ENCODE measurements at places on chromosomes 5 and 9.

- no peak for DNase-seq
Observed at GRCh38 chr9:89888677-89889076, 283.9 kb downstream of the GADD45G start.

GRCh38 chr9:128293091-128293490 is 17.0 kb downstream of the SWI5 start:
- DNase-seq, result no peak

GRCh38 chr5:175305251-175305650 is 138.7 kb downstream of the DRD1 start:
- no peak for DNase-seq

DNA sequence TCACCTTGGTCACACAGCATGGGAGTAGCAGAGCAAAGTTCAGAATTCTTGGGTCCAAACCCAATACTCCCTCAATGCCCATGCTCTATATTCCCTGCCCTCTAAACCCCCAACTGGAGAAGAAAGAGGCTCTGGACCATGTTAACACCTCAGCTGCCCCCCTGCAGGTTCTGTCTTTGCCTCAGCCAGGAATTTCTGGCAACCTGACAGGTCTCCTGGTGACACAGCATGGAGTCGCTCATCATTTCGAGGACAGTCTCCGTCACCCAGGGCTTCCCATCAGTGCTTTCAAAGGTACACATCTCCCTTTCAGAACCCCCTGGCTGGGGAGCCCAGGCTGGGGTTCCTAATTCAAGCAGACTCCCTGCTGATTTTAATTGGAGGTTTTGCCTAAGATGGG is 189.5 kb downstream of the BRINP1 start:
- no peak for DNase-seq

DNA sequence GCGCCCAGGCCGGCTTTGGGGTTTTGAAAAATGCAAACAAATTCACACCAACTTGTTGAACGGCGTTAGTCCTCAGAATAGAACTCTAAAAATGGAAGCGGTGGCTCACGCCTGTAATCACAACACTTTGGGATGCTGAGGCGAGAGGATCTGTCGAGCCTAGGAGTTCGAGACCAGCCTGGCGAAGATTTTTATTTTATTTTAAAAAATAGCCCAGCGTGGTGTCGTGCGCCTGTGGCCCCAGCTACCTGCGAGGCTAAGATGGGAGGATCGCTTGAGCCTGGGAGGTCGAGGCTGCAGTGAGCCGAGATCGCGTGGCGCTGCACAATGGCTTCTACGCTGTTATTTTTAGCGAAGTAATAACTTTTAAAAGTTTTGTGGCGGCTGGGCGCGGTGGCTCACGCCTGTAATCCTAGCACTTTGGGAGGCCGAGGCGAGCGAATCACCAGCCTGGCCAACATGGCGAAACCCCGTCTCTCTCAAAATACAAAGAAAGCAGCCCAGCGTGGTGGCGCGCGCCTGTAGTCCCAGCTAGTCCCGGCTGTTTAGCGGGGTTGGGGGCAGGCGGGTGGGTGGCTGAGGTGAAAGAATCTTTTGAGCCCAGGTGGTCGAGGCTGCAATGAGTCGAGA is 694 bp upstream of the PLIN2 start:
- DNase-seq, result no peak

- no peak for DNase-seq
Observed at GRCh38 chr5:156892864-156893263, 42.8 kb downstream of the PPP1R2B start.

DNA sequence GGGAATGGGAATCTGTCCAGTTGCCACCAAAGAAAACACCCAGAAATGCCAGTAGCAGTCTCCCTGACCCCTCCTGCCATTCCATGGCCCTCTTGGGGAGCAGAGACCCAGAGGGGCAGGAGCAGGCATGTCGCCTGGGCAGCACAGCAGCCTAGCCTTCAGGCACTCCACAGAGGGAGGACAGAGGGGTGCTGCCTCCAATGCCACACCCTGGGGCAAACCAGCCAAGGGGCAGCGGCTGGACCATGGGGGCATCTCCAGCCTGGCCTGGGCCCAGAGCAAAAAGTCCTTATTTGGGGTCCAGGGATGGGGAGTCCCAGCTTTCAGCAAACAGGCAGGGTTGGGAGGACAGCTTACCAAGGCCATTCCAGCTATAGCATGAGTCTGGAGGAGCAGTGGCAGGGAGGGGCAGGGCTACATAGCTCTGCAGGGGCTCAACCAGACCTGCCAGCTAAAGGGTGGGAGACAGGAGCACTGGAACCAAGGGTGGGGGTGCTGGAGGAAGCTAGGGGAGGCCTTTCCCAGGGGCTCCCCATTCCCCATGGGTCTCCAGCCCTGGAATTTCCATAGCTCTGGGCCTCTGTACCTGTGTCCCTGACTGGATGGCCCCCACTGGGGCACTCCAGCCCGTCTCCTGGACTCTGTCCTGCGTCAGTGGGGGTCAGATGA is 6.7 kb downstream of the BRD3 start:
- no peak for DNase-seq

DNA sequence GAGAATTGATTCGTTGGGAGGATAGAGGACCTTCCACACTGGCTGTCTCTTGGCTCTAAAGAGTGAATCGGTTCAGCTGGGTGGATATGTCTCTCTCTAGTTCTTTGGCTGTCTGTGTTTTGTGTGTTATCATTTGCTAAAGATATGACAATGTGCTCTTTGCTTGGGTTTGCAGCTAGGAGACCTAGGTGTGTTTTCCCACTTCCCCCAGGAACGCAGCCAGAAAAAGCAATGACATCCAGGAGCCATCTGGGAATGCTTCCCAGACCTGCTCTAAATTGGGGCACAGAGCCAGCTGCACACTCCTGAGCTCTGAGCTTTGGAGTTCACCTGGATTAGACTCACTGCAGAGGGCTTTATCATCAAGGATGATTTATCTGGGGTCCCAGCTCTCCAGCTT is 12.8 kb upstream of the PDZD2 start:
- no peak for DNase-seq

DNA sequence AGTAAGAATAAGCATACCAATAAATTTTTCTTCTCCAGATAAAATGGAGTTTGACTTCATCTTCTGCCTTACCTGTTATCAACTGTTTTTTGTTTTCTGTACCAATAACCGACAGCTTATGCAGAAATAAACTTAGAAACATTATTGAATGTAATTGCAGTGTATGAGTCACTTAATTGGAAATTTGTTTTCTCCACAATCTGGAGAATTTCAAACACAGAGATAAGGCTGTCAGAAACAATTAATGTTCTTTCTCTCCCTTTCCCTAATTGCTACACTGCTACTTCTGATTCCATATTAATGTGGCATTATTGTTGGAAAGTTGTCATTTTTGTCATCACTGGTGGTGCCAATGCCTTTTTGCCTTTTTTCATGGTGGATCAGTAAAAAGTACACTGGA is 180.3 kb downstream of the SLCO4C1 start:
- DNase-seq, result no peak

DNA sequence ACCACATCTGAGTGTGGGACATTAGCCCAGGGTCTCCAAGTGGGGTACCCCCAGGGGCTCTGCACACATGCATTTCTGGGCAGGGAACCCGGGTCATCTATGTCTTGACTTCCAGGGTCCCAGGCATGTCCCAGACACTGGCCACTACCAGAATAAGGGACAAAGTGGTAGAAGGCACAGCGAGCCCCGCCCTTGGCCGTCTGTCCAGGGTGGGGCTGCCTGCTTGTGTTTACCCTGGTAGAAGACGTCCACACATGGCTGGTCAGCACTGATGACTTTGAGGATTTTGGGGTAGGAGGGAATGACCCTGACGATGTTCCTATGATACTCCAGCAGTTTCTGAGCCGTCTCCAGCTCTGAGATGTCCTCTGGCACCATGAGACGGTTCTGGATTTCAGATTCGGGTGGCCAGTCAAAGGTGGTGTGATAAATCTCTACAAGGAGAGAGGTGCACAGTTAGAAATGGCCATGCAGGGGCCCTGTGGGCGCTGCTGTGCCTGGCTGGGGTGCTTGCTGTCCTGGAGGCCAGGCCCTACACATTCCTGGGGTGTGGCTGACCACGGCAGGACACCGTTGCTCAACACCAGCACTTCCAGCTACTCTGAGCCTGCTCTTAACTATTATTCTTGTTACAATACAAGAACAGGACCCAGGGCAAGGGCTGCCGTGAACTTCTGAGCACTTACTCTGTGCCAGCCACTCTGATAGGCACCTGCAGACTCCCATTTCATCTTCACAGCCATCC is 51.3 kb downstream of the AK8 start:
- no peak for DNase-seq

DNA sequence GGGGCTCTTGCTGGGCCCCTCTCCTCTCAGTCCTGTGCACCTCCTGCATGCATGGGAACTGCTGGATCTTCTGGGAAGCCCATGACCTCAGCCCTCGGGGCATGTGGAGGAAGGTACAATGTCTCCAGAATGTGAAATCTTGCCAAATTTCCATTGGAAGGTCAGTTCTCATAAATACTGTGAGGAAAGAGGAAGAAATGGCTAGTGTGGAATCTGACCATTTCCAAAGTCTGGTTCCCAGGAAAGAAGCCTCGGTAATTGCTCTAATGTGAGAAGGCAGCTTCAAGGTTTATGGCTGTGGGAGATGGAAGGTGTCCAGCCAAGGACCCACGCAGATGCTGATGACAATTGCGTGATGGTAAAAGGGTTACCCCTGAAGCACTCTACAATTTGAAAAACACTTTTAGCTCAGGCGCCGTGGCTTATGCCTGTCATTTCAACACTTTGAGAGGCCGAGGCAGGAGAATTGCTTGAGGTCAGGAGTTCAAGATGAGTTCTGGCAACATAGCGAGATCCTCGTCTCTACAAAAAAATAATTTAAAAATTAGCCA is 8.1 kb upstream of the IL17B start:
- no peak for DNase-seq

- DNase-seq, result no peak
Observed at GRCh38 chr5:43192558-43193180, 644 bp downstream of the NIM1K start.

GRCh38 chr9:115285836-115286235 is 167.9 kb upstream of the TNC start:
- no peak for DNase-seq

DNA sequence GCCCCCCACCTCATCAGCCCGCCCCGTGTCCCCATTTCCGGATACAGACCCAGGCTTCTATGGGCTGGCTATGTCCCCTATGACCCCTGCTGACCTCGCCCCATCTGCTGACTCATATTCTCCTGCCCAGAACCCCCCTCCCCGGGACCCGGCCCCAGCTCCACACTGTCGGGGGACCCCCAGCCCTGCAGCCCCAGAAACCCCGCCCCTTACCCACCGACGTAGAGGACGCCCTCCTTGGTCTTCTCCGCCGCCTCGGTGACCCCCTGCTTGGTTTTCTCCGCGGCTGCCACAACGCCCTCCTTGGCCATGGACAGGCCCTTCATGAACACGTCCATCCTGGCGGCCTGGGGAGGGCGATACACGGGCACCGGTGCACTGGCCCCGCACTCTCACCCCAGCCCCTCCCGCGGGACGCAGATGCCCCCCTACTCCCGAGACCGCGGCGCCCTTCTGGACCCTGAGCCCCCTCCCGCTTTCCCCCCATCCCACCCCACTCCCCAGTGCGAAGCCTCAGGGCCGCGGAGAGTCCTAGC is 949 bp downstream of the SNCB start:
- DNase-seq, result no peak

DNA sequence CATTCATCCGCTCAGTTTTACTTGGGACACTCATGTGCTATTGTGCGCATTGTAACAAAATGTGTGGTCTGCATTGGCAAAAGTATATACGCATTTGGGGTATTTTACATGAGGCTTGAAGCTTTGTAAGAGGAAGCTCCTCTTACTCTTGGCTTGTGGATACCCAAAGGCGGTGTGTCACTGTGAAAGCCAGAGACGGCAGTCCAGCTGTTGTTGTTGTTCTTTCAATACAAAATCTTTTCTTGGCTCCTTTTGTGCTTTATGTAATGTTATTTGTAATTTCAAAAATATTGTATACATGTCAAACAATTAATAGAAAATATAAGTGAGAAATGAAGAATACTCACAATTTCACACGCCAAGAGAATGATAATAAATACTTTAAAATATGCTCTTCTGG is 128.3 kb upstream of the MOCS2 start:
- no peak for DNase-seq

GRCh38 chr9:128909859-128910258 is 10.9 kb upstream of the PHYHD1 start:
- no peak for DNase-seq

GRCh38 chr5:170425731-170426130 is 36.6 kb upstream of the KCNMB1 start:
- no peak for DNase-seq

DNA sequence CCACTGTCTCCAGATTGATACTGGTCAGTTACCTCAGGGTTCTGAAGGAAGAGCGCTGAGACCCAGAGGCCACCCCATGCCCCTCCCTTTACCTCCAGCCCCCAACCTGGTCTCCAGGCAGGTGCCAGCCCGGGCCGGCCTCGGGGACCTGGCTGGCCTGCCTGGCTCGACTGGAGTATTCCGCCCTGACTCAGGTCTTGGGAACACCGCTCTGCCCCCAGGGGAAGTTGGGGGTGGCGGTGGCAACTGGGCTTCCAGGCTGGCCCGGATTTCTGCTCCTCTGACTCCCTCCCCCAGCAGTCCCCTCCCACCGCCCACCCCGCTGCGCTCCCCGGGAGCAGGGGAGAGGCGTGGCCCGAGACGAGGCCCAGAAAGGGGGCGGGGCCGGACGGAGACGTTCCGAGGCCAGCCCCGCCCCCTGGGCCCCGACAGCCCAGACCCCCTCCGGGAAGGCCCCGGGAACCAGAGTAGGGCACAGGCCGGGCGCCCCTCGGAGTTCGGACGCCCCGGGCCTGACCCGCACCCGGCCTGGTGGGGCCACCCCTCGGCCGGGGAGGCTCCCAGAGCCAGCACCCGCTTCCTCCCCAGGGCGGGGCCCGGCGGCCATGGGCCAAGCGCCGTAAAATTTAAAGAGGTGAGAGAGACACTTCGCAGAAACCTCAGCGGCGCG is 82.5 kb upstream of the ZBTB43 start:
- no peak for DNase-seq

DNA sequence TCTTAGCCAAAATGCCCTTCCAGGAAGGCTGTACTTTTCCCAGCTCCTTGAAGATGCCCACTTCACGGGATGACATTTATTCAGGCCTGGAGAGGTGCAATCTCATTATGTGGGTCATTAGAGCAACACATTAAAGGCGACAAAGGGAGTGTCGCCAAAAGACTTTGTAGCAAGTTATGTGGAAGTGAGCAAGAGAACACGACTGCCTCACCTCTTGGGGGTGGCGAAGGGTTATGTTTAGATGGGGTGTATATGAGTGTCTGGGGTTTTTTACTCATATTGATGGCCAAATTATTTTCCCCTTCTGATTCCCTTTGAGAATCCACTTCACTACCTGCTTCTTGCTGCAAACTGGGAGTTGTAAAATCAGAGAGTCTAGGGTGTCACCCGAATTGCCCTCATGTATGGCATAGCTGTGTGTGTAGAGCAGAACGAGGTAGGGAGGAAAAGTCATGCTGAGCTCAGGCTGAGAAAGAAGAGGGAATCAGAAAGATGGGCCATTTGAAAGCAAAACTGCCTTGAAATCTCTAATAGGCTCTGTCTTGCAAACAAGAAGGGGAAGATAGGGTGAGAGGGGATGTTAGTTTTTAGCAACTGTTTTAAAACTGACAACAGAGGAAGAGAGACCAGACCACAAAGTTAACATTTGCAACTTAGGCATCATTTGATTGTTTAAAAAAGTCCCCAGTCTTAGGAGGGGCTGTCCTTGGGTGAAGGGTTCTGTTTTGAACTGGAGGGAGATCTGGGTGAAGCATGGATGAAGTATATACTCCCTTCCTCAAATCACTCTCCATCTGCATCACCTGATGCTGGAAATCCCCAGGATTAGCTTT is 97.1 kb upstream of the IL12B start:
- DNase-seq, result no peak

Data from vagina (tissue), 2 donors.